ENCODE measurements at places on chromosomes 6 and 20.

DNA sequence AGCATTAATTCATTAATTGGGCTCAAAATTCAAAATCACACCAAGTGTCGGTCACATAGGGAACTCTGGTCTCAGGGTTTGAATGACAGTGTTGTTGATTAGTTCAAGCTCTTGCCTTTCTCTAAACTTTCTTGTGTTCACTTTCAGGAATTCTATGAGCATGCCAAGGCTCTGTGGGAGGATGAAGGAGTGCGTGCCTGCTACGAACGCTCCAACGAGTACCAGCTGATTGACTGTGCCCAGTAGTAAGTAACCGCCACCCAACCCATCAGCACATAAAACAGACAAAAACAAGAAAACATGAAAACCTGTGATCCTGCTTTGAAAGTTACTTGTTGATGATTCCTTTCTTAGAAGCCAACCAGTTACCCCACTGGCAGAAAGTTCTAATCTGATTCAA, 52.7 kb downstream of the GNAS start:
- no peak for DNase-seq

DNA sequence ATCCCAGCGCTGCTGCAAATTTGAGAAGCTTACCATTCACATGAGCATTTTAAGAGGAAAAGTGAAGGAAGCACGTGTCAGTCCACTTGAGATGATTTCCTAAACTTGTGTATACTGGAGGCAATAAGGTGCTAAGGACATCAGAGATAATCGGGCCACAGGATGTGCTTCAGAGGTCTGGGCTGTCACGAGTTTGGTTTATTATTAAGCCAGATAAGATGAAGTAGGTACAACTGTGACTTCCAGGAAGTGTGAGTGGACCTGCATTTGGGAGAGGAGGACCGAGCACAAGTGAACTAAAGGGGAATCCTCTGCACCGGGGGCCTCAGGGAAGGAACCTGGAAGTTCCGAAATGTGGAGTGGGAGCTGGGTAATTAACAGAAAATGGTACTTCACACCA, 1.4 kb downstream of the SAMD5 start:
- no peak for DNase-seq

- DNase-seq: no peak
Measured at GRCh38 chr6:90893400-90893799, 306.5 kb upstream of the MAP3K7 start.

DNA sequence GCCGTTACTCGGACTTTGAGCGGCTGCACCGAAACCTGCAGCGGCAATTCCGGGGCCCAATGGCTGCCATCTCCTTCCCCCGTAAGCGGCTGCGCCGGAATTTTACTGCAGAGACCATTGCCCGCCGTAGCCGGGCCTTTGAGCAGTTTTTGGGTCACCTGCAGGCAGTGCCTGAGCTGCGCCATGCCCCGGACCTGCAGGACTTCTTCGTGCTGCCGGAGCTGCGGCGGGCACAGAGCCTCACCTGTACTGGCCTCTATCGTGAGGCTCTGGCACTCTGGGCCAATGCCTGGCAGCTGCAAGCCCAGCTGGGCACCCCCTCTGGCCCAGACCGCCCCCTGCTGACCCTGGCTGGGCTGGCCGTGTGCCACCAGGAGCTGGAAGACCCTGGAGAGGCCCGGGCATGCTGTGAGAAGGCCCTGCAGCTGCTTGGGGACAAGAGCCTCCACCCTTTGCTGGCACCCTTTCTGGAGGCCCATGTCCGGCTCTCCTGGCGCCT, 7.2 kb downstream of the SNX21 start:
- DNase-seq: no peak

DNA sequence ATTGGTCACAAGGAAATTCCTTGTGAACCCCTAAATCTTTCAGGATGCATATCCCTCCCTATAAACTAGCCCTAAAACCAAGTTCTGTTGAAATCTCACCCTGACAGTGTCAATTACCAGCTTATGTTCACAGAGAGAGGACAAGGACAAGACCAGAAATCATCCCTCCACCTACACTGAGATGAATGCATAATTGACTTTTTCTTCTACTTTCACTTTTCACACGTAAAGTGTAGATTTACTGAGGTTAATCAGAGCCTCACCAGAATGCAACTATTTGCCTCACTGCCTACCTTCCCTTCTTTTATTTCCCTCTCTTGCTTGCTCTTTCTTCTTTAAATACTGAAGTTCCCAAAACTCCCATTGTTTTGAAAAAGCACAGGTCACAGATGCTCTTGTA, 15.3 kb upstream of the NKAIN2 start:
- no peak for DNase-seq

DNA sequence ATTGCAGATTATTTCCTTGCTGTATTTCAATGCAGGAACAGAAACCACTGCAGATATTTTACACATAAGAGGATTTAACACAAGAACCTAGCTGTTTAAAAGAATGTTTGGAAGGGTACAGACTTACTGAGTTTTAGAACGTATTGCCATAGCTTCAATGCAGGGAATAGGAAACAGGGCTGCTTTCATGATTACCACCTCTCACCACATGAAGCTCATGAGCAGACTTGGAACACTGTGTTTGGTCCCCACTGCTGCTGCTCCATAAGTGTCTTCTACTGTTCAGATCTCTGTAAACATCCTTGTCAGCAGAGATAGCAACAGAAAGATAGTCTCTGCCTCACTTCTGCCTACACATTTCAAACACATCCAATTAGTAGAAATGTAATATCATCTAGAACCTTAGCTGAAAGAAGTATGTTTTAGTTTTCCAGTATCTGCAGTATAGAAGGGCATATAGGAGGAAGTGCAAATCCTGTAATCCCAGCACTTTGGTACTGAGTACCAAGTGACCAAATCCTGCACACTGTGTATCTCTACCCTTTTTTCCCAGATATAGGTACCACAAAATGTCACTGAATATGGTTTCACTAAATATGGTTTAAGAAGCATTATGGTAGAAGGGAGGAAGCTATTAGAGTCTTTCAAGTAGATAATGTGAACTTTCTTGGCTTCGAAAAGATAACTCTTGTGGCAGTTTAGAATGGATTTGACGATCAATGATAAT, 51.9 kb downstream of the STXBP5 start:
- no peak for DNase-seq

GRCh38 chr6:17096652-17097051, 5.2 kb upstream of the STMND1 start:
- DNase-seq: no peak

DNA sequence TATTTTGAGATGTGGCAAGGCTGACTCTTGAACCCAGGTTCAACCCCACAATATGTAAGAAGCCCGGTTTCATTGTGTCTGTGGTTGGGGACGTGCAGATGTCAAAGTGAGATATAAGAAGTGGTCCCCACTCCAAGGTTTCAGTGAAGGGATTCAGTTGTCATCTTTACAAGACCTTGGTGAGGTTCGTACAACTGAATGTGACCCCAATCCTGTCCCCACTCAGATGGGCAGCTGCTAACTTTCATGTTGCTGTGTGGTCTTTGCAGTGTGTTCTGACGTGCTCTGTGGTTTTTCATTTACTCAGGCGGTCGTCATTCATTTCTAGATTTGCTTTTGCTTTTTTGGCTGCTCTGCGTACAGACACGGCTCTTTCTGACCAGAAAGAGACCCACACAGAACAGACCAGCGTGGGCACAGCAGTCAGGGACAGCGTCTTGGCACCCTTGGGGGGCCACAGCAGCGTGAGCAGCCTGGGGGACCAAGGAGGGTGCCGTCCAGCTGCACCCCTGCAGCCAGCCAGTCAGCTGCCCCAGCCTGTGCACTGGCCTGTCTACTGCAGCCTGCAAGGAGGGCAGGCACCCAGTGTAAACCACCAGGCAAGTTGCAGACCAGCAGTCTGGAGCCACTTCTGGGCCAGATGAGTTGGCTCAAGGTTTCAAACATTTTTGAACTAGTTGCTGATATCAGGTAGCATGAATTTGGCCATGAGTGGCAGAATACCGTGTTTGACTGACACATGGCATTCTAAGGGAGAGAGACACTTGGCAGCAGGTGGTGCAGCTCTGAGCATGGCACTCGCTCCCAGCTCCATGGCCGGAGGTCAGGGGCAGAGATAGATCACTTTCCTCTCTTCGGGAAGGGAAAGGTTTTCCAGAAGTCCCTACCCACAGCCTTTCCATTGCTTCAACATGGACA, 49.4 kb upstream of the IRF4 start:
- no peak for DNase-seq

- no peak for DNase-seq
Measured at GRCh38 chr6:6471276-6471675, 117.2 kb upstream of the LY86 start.

DNA sequence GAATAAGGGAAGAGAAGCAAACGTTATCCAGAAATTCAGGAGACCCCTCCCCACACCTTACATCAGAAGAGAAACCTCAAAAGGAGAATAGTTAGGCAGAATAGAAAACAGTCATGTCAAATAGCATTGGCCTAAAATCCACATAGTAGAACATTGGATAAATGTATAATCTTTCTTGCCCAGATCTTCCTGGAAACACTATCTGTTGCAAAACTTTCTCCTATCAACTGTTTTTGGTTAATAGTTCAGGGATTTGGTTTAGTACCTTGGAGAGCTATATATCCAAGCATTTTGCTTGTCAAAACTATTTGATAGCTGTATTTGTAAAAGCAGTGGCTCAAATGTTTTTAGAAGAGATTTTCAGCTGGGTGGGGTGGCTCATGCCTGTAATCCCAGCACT, 74.3 kb upstream of the PHACTR2 start:
- DNase-seq: no peak
